ENCODE measurements at places on chromosomes 2 and 18.

DNA sequence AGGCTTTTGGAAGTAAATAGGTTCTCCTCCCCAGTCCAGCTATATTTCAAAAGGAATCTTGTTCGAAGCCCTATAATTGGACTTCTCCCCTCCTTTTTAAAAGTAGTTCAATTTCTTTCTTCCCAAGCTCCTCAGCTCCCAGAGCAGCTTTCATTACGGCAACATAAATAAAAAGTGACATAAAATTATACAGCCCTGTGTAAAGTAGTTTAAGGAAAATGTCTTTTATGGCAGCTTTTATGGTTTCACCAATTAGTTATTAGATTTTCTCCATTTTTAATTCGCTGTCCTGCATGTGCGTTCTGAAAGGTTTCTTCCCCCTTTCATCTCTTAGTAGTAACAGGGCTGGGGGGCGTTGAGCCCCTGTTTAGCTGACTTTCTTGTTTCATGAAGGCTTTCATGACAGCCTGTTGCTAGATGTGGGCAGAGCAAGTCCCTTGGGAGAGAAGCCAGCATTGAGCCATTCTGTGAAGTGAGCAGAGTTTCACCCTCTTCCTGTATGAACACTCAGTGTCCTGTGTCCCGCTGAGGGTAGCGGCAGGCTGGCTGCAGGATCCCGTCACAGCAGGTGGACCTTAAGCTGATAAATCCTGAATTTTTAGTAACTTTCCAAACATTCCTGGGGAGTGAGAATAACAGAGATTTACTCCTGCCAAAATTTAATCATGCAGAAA lies 229.7 kb upstream of the SPRED2 start:
- no peak for DNase-seq

GRCh38 chr2:69171116-69171896 lies 158.3 kb downstream of the ANTXR1 start:
- no peak for DNase-seq

- DNase-seq: peak; percentile 96
These were observed 23.0 kb upstream of the TAF1B start for GRCh38 chr2:9820020-9820973.

DNA sequence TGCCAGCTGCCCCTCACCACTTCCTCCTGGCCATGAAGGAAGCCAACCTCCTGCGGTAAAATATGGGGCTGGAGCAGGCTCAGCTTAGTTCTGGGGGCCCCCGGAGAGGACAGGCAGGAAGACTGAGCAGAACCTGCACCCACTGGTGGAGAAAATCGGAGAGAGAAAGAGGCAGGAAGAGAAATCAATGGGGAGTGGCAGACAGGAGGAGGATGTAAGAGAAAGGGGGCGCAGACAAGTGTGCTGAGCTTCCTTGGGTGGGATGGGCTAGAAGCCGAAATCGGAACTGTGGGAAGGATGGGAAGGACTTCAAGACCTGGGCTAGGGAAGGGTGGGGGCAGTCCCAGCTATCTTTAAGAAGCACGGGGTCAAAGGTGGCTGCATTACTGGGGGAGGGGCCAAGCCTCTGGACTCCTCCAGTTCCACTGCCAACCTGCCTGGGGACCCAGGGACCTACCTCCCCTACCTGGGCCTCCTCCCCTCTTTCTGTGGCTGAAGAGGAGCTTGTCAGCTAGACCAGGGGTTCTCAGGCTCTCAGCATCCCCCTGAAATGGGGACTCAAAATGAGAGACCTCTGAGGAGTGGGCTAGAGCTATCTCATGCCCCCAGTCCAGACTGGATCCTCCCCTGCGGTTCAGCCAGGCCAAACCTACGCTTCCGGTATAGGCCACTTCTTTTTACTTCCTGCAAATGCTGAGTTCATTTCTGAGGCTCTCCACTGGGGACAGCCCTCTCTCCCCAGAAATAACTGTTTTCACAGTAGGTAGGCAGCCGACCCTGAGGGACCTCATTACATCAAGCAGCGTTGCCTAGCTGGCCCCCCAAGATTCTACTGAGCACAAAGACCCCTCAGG lies 33.6 kb upstream of the B3GNT7 start:
- DNase-seq: no peak

- peak; percentile 94 for DNase-seq
These were observed 40.3 kb upstream of the HNRNPA3 start for GRCh38 chr2:177172034-177172880.

DNA sequence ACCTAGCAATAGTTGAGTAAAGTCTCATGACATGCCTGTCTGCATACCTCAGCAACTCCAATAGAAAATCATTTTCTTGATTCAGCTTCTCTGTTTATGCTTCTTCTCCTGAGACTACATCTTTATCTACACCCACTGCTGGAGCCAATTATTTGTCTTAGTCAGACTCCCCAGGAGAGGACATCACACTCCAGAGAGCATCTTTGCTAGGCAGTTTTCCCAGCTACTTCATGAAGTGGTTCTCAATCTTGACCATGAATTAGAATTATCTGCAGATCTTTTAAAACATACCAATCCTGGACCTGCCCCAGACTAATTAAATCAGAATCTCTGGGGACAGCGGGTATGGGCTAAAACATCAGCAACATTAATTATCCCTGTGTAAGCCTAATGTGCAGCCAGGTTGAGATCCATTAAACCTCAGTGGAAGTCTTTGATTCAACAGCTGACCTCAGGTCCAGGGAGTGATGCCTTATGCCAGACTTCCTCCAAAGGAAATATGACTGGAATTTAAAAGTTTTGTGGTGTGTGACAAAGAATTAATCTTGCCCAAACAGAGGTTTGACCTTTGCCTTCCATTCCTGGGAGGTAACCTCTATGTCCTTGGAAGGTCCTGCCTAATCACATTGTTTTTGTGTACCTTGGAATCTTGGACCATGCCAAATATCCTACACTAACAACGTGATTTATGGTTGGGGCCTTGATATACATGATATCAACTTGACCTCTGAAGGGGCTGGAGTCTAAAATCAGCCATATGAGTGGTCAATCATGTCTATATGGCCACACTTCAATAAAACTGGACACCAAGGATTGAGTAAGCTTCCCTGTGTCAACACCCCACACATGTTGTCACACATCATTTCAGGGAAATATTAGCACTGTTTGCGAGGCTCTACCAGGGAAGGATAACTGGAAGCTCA lies 99.3 kb upstream of the DNAJC10 start:
- peak; percentile 54 for DNase-seq

GRCh38 chr2:182652326-182652725 lies 63.7 kb upstream of the DNAJC10 start:
- DNase-seq: no peak

GRCh38 chr18:7457262-7457661 lies 109.9 kb upstream of the PTPRM start:
- DNase-seq: no peak

GRCh38 chr2:129400826-129401225 lies 578.6 kb upstream of the RAB6C start:
- DNase-seq: no peak

- DNase-seq: no peak
These were observed 136.6 kb upstream of the SEC11C start for GRCh38 chr18:59002974-59003594.

- no peak for DNase-seq
These were observed 115.5 kb downstream of the ERBB4 start for GRCh38 chr2:212423089-212423488.

DNA sequence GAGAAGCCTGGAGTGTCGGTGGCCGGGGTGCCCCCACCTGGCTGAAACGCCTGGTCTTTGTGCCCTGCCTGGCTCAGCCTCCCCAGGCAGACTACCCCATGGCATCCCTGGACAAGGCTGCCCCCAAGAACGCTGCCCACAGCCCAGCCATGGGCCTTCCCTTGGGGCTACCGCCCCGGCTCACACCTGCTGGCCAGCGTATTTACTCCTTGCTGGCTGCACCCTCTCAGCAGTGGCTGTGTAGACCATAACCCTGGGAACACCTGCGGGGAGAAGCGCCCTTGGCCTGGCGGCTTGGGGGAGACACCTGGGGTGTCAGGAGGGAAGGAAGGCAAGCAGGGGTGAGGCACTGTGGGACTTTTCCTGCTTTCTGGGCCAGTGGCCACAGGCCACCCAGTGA lies 17.3 kb downstream of the CAPN10 start:
- DNase-seq: no peak

DNA sequence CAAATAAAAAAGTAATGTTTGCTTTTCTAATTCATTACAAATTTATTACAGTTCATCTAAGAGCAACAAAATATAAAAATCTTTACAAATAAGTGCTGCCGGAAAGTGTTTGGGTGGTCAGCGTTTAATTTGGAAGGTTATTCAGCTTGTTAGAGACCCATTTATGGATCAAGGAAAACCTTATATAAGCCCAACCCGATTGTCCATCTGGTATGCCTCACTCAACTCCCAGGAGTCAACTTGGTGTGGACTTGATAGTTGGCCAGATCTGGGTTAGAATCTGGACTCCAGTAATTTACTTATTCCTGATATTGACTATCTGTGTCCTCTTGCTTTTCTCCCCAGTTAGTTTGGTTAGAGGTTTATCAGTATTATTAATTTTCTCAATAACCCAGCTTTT lies 106.2 kb downstream of the KCTD1 start:
- no peak for DNase-seq

GRCh38 chr2:237600205-237600846 lies 9.8 kb upstream of the RAB17 start:
- no peak for DNase-seq

- no peak for DNase-seq
These were observed 15.6 kb upstream of the PKDCC start for GRCh38 chr2:42032224-42032620.

GRCh38 chr2:54106631-54107454 lies 8.6 kb upstream of the ACYP2 start:
- peak; percentile 65 for DNase-seq

- peak; percentile 53 for DNase-seq
These were observed 52.2 kb downstream of the NRP2 start for GRCh38 chr2:205734436-205735037.

DNA sequence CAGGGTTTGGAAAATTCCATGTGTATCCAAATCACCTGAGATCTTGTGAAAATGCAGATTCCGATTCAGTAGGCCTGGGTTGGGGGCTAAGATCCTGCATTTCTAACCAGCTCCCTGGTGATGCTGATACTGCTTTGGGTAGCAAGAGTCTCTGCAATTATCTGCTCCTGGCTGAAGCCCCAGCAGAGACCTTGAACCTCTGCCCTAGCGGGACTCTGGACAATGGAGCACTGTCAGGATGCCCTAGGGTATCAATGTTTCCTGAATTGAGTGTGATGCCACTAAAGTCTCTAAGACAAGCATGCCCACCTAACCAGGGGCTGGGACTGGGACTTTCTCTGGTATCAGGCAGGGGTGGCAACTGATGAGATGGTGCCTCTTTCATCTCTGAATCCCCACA lies 49.4 kb upstream of the KLHL29 start:
- no peak for DNase-seq

GRCh38 chr2:217650716-217651360 lies 352.0 kb downstream of the TNS1 start:
- DNase-seq: peak; percentile 86

DNA sequence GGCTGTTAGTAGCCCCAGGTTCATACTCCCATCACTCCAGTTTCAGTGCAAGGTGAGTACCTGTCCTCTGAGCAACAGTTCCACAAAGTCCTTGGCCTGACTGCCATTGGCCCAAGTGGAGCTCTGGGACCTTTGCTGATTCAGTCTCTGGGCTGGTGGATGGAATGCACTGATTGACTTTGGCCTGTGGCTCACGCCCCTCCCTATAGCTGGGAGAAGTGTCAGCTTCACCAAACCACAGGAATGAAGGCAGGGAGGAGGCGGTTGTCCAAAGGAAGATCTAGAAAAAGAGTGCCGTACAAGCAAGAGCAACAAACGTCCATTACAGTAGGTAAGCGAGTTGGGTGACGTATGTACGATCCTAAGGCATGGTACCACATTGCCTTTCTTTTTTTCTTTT lies 34.0 kb downstream of the QPCT start:
- DNase-seq: peak; percentile 25

DNA sequence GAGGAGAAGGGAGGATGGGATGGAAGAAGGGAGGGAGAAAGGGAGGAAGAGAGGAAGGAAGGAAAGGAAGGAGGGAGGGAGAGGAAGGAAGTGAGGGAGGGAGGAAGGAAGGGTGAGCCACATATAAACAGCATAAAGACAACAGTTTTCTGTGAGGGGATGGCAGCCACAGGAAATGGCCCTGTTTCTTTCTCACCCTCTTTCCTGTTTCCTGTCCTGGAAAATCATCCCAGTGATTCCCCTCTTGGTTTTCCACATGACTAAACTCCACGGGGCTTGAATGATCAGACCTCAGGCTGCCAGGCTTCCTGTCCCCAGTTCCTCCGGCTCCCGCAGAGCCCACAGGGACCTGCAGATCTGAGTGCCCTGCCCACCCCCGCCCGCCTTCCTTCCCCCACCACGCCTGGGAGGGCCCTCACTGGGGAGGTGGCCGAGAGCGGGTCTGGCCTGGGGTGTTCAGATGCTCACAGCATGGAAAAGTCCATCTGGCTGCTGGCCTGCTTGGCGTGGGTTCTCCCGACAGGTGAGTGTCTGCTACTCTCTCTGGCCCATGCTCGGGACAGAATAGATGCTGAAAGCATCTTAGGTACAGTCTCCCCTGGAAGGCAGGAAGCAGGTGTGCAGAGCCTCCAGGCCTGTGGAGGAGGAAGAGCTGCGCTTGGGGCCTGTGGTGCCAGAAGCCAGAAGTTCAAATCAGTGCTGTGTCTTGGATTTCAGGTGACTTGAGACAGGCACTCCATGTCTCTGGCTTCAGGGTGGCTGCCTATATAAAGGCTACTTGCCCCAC lies at the start of gene SIGLEC15:
TSS of gene SIGLEC15 (plus strand) at position 418 of the 787 bp plus-strand sequence. CDS start at position 472, 54 bp downstream.
- DNase-seq: peak; percentile 55

DNA sequence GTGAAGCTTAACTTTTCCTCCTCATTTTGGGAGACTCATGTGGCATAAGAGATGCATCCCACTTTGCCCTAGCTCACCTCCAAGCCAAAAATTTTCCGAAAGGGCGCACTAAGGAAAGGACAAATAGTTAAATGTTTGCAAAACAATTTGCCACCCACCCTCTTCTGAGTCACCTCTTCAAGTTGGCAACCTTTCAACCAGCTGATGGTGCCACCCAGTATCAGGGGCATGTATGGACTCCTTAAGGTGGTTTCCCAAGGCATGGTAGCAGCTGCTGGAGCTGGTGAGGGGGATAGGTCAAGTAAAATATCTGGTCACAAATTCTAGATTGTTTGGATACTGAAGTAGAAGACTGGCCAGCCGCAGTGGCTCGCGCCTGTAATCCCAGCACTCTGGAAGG lies 17.2 kb upstream of the ITGAV start:
- DNase-seq: no peak

- peak; percentile 76 for DNase-seq
These were observed 1.1 kb downstream of the GLI2 start for GRCh38 chr2:120736624-120737339.

- DNase-seq: no peak
These were observed 26.8 kb upstream of the NABP1 start for GRCh38 chr2:191650896-191651773.

GRCh38 chr18:11149441-11150270 lies at the start of gene PIEZO2:
Gene PIEZO2, minus strand, starts transcription at chr18:11149569. Its CDS starts 981 bp downstream, at chr18:11148588.
- DNase-seq: no peak

- DNase-seq: no peak
These were observed 12.7 kb upstream of the DES start for GRCh38 chr2:219405451-219405850.

GRCh38 chr2:236169151-236169721 lies 1.1 kb upstream of the GBX2 start:
- no peak for DNase-seq

GRCh38 chr2:177245010-177245422 lies 19.5 kb downstream of the NFE2L2 start:
- peak; percentile 82 for DNase-seq

All from ACHN (cell line).